ENCODE measurements at places on chromosomes 2 and 18. TPM values are rescaled to one million over a fixed set of nuclear protein-coding genes. Genes with fewer than 3 reads are reported as not detected.

DNA sequence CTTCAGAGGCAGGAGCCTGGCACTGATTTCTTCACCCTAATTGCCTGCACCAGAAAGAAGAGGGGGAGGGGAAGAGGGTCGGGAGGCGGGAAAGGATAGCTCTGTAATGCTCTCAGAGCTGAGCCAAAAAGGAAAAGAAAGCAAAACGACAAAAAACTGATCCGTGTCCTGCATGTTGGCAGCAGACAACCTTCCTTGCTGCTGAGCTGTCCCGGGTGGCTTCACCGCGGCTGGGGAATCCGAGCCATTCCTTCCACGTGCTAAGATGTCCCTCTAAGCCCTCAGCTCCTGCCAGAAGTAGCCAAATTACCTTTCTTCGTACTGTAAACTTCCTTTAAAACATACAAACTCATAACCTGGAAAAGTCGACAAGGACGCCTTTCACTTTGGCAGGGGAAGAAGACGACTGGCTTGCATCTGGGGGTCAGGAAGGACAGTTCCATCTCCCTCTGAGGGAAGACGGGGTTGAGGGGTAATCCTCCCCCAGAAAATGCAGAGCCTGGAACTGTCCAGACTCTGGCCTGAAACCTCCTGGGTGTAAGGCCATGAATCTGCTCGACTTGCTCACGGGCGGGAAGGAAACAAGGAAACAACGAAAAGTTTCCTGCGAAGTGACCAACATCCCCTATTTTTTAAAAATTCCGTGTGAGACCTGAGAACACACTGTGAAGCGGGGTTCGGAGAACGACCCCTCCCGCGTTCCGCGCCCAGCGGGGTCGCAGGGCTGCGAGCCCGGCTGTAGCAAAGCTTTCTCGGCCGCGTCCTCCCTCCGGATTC is 7.7 kb downstream of the OTX1 start:
- DNase-seq = peak; percentile 70
- H3K27ac ChIP-seq = peak overlapping the region; percentile 87

DNA sequence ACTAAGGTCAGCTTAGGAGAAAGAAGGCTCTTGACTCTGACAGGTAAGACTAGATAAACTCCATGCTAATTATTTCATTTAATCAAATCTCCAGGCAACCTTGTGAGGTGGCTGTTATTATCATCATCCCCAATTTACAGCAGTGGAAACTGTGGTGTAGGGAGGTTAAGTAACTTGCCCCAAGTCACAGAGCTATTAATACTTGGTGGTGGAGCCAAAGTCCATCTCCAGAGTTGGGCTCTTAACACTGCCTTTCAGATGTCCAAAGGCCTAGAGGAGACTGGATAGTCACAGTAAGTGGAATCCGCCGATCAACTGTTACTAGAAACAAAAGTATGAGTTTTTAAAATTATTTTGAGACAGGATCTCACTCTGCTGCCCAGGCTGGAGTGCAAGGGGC is 46.6 kb upstream of the SP3 start:
- DNase-seq = no peak
- no peak overlapping the region for H3K27ac ChIP-seq
- H3K4me3 ChIP-seq = no peak overlapping the region
- H3K4me1 ChIP-seq = peaks cover 30% of the 10 kb centered on the region
- no peaks in the 10 kb centered on the region for H3K36me3 ChIP-seq

Gene ACKR3
- 44.6 TPM for total RNA-seq

Gene CFAP65
- total RNA-seq = 2.1 TPM

- H3K4me1 ChIP-seq = no peaks in the 10 kb centered on the region
- DNase-seq = no peak
Measured at GRCh38 chr18:77220726-77221125, 28.9 kb upstream of the GALR1 start.

Gene VRK2
- 17.7 TPM for total RNA-seq
